HuH-7 (cell line): ENCODE measurements at places on chromosomes 7 and 10.
A peak's percentile ranks its signal among the peaks of the same experiment; 100 is the strongest.

DNA sequence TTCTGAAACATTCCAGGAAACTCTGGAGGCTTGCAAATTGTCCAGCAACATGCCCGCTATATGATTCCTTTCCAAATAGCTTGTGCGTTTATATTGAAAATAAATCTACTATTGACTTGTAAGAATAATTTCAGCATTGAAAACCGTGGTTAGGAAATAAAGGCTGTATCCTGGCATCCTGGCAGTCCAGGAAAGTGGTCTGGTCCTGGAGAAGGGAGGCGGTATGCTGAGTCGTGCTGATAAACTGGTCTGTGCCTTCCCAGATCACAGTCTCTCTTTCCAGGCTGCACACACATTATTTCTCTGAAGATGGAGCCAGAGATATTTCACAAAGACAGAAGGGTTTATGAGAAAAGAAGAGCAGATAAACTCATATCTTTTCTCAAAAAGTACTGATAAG is 350.1 kb upstream of the COBL start:
- DNase-seq = no peak

DNA sequence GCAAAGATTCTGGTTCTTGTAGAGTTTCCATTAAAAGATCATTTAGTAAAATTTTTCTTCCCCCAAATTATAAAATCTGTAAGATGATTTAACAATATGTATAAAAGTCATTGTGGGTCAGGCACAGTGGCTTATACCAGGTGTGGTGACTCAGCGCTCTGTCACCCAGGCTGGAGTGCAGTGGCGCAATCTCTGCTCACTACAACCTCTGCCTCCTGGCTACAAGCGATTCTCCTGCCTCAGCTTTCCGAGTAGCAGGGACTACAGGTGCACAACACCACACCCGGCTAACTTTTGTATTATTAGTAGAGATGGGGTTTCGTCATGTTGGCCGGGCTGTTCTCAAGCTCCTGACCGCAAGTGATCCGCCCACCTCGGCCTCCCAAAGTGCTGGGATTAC is 68.0 kb downstream of the SEPTIN14 start:
- no peak for DNase-seq

GRCh38 chr7:142853739-142854371 is 1.0 kb upstream of the EPHB6 start:
- peak; percentile 87 for DNase-seq

- no peak for DNase-seq
These were observed 3.1 kb downstream of the SOSTDC1 start for GRCh38 chr7:16462431-16462889.

DNA sequence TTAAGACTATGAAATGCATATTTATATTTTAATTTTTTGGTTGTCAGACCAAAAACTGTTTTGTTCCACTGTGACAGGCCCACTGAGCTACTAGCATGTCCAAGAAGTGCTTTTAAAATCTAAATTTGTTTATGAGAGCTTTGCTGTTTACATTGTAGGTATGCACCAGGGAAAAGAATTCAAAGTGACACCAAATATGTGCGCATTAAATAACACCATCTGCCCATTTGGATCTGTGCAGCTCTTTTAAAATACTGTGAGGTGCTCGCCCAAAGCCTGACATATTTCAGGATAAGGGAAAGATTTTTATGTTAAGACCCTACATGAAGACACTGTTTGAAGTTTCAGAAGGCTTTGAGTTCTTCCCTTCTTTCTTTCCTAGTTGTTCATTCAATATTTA is 162.9 kb downstream of the ST7 start:
- DNase-seq = no peak

DNA sequence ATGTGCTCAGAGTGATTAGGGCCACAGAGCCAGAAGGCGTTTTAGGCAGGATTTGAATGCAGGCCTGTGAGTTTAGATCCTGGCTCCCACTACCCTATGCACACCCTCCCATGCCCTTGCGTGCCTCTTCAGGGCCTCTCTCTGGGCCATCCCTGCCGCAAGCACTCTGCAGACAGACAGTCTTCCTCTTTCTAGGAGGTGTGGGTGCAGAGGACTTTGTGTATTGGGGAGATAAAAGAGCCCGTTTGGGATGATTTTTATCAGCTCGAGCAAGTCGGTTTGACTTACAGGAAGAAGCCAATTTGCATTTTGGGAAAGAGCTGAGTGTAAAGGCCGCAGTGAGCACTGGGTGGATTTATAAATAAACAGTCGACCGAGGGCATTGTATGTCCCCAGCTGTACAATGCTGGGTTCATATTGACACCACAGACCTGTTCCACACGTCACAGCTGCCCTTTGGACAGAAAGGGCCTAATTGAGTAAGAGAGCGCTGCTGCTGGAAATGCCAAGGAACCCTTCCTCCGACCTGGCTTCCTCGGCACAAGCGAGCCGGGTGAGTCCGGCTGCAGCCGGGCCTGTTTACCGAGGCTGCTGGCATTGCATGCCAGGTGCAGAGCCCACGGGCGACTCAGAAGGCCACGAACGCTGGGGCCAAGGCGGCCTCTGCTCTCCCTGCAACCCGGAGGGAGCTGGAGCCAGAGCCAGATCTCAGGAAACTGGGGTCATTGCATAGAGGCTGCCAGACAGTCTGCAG is 25.1 kb downstream of the ZMIZ1 start:
- peak; percentile 80 for DNase-seq

DNA sequence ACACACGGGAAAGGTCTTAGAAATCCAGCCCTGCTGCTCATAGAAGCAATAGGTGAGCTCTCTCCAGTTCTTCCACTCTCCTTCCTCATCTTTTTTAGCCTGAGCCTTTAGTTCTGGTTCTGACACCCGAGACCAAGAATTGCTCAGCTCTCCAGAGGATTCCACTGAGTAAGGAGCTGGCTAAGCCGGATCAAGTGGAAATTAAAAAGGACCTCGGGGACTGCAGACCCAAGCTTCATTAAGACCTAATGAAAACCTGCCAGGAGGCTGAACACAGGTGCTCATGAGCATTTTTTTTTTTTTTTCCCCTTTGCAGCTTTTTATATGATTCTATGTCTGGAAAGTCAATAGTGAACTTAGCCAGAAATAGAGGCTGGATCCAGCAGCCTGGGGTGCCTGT is 1176.0 kb upstream of the AUTS2 start:
- no peak for DNase-seq

- DNase-seq = no peak
These were observed 273.0 kb downstream of the GRM8 start for GRCh38 chr7:126979722-126980121.

DNA sequence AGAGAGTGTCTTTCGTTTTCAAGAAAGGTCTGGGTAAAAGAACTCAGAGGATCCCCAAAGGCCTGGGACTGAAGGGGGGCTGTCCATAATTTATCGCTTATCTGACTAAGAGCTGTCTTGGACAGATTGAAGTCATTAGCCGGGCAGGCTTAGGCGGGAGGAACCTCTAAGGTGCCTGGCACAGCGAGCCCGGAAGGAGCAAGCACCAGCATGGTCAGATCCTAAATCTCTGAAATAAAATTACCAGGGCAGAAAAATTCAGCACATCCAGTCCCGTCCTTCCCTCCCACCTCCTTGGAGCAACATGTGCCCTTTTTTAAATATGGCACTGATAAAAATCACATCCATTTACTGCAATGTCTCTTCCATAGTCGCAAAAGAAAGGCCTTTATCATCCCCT is 86.8 kb downstream of the FAM204A start:
- DNase-seq = no peak

DNA sequence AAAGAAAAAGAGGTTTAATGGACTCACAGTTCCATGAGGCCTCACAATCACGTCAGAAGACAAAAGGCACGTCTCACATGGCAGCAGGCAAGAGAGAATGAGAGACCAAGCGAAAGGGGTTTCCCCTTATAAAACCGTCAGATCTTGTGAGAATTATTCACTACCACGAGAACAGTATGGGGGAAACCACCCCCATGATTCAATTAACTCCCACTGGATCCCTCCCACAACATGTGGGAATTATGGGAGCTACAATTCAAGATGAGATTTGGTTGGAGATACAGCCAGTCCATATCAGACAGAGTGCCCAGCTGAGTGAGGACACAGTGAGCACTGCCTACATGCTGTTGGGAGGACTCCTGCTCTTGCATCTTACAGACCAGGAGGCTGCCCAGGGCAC is 148.4 kb downstream of the TEX36 start:
- no peak for DNase-seq

- DNase-seq = no peak
These were observed 369.8 kb downstream of the GFRA1 start for GRCh38 chr10:115903207-115903606.

- DNase-seq = no peak
These were observed 9.0 kb upstream of the VIM start for GRCh38 chr10:17219024-17219423.

DNA sequence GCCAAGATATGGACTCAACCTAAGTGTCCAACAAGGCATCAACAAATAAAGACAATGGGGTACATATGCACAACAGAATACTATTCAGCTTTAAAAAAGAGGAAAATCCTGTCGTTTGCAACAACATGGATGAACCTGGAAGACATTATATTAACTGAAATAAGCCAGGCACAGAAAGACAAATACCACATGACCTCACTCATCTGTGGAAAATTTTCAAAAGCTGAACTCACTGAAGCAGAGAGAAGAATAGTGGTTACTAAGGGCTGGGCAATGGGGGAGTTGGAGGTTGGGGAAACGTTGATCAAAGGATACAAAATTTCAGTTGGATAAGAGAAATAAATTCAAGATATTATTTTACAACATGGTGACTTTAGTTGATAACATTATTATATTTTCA is 221.4 kb upstream of the PITRM1 start:
- DNase-seq = no peak

DNA sequence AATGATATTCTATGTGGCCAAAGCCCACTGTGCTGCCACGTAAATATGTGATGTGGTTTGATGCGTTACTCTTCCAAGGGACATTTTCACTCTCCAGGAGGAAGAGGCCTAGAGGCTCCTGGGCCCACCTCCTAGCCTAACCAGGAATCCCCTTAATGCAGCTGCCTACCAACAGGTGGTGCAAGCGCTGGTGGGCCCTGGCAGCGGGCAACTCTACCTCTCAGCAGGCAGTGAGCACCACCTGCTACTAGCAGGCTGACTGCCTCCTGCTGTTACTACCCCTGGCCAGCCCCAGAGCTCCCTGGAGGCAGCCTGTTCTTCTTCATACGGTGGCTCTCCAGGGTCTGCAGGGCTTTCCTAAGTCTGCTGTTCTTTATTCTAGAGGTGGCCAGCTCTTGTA is 62.8 kb downstream of the CDH23 start:
- no peak for DNase-seq

GRCh38 chr7:51590746-51591145 is 274.1 kb upstream of the COBL start:
- no peak for DNase-seq

- no peak for DNase-seq
These were observed 191.6 kb downstream of the TEX36 start for GRCh38 chr10:125491381-125491780.

DNA sequence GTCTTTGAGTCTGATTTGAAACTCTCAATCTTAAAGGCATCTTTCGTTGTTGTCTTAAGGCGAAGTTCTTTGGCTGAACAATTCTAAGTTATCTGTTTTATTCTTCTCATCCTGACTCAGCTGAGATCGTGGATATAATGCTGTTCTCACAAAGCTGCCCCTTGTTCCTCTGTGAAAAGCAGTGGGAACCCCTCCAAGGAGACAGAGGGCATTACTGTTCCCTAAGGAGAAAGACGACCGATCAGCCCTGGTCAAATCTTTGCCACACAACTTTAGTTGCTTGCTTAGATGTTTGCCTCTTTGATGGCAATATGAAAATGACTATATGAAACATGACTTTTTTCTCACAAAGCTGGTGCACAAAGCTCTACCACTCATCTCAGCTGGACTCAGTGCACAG is 1016.7 kb downstream of the REEP3 start:
- DNase-seq = no peak

DNA sequence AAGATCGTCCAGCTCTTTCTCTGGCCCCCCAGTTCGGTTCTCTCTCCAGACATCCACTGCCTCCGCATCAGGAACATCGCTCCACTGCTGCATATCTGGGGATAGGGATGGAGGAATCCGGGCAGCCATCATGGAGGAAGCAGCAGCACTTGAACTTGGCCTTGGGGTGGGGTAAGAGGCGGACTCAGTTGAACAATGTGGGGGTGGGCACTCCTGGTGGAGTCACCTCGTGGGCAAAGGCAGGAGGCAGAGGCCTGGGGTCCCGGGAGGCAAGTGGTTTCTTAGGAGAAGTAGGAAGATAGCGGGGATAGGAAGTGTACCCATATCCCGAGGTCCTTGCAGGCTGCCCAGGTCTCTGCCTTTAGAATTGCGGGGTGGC is 98.3 kb downstream of the CHST15 start:
- peak; percentile 39 for DNase-seq

DNA sequence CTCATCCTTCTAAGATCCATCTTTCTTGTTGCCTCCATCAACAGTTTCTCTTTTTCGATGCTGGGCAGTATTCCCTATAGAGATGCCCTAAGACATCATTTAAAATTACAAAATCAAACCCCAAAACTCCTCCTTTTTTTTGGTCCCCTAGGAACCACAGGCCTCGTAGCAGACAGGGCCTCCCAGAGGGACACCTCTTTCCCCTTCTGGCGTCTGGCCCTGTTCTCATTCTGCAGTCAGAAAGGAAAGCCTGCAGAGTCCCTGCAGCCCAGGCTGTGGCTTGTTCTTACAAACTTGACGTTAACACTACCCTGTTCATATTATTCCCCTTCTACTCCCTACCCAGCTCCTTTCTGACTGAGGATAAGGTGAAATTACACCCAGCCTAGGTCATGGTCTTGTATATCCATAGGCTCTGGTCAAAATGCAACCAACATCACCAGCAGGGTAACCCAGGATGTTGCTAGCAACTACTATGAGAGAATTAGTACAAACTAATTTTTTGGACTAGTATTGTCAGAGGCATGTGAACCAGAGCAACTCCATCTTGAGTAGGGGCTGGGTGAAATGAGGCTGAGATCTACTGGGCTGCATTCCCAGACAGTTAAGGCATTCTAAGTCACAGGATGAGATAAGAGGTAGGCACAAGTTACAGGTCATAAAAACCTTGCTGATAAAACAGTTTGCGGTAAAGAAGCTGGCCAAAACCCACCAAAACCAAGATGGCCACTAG is 3.5 kb upstream of the EPHA1 start:
- DNase-seq = no peak

DNA sequence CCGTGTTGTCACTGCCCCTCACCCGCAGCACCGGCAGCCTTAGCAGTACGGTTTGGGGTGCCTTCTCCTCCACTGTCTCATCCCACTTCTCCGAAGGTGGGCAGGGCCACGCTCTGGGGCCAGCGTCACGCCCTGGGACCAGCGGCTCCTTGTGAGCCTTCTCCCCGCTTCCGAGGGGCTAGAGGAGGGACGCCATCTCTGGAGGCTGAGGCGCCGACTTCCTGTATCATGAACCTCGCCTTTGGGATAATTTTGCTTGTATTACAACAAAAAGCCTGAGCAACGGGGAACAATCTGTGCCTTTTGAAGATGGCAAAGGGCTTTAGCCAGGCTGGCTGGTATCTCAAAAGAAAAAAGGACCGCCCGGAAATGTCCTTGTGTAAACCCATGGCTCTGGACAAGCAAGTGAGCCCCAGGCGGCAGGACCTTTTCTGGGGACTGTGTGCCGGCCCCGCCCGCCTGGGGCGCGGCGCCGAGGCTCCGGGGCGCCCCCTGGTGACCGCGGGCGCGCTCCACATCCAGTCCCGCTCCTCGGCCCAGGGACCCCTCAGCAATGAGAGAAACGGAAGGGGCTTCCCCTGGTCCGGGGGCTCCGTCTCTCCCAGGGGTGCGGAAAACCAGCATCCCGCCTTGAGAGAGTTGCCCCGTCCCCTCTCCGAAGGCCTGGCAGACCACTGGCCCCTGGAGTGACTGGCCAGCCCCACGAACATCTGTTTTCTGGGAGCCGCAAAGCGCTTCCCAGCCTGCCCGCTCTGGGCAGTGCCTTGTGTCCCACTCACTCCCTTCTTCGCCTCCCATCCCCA is 3.8 kb downstream of the DEPP1 start:
- DNase-seq = peak; percentile 68

- no peak for DNase-seq
These were observed 271.4 kb downstream of the POLR1F start for GRCh38 chr7:19437446-19437845.
